Lung (tissue), 17 donors: ENCODE measurements at places on chromosomes 7 and 10. TPM values are rescaled to one million over a fixed set of nuclear protein-coding genes. Genes with fewer than 3 reads are reported as not detected.

The PTPRZ1 gene
- total RNA-seq = 4.0 TPM

The SEMA3C gene
- 87.2 TPM for total RNA-seq

The NKX1-2 gene
- total RNA-seq = not detected

The VPS26A gene
- total RNA-seq = 62.5 TPM

The DGKI gene
- 0.52 TPM for total RNA-seq

The SLC13A4 gene
- total RNA-seq = 0.17 TPM

The YKT6 gene
- total RNA-seq = 74.0 TPM

The GBX1 gene
- total RNA-seq = not detected

GRCh38 chr7:127886248-127886647 is 145.0 kb downstream of the LRRC4 start:
- H3K27me3 ChIP-seq = no peaks in the 10 kb centered on the region
- H3K4me1 ChIP-seq = peaks cover 15% of the 10 kb centered on the region
- no peak for DNase-seq
- H3K27ac ChIP-seq = no peak overlapping the region

DNA sequence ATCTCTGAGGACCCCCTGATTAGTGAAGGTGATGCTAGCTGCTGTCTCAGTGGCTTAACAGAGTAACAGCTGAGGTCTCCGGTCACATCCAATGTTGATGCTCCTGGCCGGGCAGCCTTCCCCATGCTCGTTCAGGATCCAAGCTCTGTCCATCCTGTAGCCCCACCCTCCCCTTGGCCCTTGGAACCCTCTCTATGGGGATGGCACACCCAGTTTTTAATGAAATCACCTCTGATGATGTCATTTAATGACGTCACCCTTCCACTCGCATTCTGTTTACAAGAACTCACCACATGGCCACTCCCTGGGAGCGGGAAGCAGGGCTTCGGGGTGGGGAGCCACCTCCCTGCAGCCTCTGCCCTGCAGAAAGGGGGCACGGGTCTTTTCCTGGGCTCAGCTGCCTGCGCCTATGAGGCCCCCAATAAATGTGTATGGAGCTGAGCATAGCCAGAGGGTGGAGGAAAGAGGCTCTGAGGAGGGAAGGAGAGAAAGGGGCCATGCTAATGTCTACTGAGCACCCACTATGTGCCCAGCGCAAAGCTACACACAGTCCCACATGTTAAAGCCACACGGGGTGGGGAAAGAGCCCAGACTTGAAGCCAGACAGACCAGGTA is 95.5 kb downstream of the OAT start:
- no peaks in the 10 kb centered on the region for H3K4me1 ChIP-seq
- H3K27me3 ChIP-seq = no peaks in the 10 kb centered on the region
- no peak overlapping the region for H3K27ac ChIP-seq
- H3K4me3 ChIP-seq = no peak overlapping the region
- H3K36me3 ChIP-seq = no peaks in the 10 kb centered on the region

- H3K27ac ChIP-seq = no peak overlapping the region
- H3K36me3 ChIP-seq = peaks cover 4% of the 10 kb centered on the region
- no peaks in the 10 kb centered on the region for H3K27me3 ChIP-seq
- no peaks in the 10 kb centered on the region for H3K4me1 ChIP-seq
- DNase-seq = no peak
Measured at GRCh38 chr10:124748953-124749645, 4.9 kb upstream of the FAM53B start.

- H3K4me3 ChIP-seq = peak overlapping the region; percentile 87
- peak overlapping the region; percentile 67 for H3K27ac ChIP-seq
- H3K36me3 ChIP-seq = no peaks in the 10 kb centered on the region
- H3K4me1 ChIP-seq = peaks cover 10% of the 10 kb centered on the region
- no peaks in the 10 kb centered on the region for H3K27me3 ChIP-seq
- peak; percentile 63 for DNase-seq
Measured at GRCh38 chr7:80135309-80136104, 876 bp downstream of the GNAI1 start.

GRCh38 chr7:101788517-101788916 is 28.9 kb upstream of the CUX1 start:
- H3K36me3 ChIP-seq = no peaks in the 10 kb centered on the region
- no peak overlapping the region for H3K4me3 ChIP-seq
- no peak overlapping the region for H3K27ac ChIP-seq
- H3K27me3 ChIP-seq = no peaks in the 10 kb centered on the region

DNA sequence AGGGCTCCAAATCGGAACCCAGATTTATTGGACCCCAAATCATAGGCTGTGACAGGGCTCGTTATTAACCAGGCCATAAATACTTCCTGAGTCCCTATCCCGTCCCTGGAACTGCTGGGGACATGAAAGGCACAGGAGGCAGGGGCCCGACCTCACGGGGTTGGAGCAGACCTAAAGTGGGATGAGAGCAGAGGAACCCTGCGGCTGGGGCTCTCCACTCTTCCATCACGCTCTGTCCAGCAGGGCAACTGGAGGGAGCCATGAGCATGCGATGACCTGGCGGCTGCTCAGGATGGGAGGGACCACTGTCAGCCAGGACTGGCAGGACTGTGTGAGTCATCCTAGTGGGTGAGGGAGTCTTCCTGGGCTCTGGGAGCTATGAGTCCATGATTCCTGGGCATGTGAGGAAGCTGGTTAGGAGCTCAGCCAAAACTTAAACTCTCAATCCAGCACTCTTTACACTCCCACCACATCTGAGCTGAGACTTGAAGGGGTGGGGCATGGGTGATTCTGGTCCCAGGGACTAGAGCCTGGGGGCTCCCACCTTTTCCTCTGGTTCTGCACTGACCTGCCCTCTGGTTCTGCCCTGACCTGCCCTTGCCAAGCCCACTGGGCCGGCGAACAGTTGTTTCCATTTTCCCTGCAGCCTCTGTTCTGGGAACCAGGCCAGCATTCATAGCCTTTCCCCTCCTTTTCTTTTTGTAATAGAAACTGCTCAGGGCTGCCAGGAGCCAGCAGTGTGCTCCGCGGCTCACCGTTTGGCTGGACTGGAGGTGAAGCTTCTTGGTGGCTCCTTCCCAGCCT is 47.1 kb downstream of the SYPL1 start:
- H3K27me3 ChIP-seq = no peaks in the 10 kb centered on the region
- peaks cover 13% of the 10 kb centered on the region for H3K4me1 ChIP-seq
- H3K4me3 ChIP-seq = no peak overlapping the region
- H3K27ac ChIP-seq = peak overlapping the region; percentile 75
- H3K36me3 ChIP-seq = no peaks in the 10 kb centered on the region
- peak; percentile 79 for DNase-seq

DNA sequence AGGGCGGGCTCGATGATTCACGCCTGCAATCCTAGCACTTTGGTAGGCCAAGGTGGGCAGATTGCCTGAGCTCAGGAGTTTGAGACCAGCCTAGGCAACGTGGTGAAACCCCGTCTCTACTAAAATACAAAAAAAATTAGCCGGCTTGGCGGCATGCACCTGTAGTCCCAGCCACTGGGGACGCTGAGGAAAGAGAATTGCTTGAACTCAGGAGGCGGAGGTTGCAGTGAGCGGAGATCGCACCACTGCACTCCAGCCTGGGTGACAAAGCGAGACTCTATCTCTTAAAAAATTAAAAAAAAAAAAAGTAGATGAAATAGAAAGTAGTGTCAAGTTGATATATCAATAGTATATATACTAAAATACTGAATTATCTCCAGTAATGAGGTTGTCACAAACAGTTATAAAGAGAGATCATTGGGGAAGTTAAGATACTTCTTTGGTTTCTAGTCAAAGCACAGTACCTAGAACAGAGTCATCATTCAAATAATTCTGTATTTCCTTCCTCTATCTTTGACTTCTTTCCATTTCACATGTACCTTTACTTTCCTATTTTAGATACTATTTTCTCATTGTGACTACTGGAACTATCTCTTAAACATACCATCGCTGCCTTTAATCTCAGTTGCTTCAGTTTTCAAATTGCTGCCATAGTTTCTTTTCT is 491.7 kb downstream of the GRM8 start:
- H3K36me3 ChIP-seq = no peaks in the 10 kb centered on the region
- H3K4me3 ChIP-seq = no peak overlapping the region
- DNase-seq = no peak
- H3K4me1 ChIP-seq = no peaks in the 10 kb centered on the region
- no peak overlapping the region for H3K27ac ChIP-seq
